Activated naive CD4-positive, alpha-beta T cell treated with anti-CD3 and anti-CD28 coated beads, Interleukin-2, amount 50 U/mL, for 16 hours (primary cell): ENCODE measurements at places on chromosomes 4 and X.

DNA sequence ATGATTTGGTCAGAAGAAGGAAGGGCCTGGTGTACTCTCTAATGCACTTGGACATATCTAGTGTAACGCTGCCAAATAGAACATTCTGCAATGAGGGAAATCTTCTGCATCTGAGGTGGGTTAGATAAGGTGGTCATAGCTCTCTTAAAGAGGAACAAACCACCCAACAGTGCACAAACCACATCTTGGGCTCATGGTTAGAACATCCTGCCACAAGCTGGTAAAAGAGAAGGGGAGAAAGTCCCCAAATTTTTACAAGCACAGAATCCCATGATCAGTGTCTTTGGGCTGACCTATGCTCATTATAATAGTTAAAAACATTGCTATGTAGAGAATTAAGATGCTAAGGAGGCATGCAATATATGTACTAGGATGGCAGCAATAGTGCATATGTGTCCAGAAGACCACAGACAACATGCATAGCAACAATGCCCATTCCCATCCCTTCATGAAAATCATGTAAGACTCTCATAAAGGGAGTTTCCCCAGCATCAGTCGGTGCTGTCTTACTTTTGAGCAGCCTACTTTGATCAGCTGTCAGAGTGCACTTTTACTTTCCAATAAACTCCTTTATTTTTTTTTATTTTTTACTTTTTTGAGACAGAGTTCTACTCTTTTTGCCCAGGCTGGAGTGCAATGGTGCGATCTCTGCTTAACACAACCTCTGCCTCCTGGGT, 99.7 kb upstream of the SLC7A11 start:
- no peak for DNase-seq

DNA sequence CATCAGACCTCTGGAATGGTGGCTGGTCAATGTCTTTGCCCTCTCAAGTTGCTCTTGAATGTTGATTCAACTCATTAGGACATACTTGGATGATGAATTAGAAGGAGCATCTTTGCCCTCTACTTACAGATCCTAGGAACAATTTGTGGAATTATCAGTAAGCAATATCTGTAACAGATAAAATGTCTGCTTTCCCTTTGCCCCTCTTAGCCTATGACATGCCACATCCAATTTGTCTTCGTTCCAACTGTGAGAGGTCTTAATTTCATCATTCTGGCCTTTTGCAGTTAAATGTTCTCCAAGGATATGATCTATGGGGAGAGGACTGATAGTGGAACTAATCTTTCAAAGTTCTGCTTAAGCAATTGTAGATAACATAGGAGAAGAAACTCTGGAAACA, 148.3 kb downstream of the PDE5A start:
- no peak for DNase-seq

- DNase-seq: no peak
These were observed 19.7 kb downstream of the FNIP2 start for GRCh38 chr4:158788516-158788915.

DNA sequence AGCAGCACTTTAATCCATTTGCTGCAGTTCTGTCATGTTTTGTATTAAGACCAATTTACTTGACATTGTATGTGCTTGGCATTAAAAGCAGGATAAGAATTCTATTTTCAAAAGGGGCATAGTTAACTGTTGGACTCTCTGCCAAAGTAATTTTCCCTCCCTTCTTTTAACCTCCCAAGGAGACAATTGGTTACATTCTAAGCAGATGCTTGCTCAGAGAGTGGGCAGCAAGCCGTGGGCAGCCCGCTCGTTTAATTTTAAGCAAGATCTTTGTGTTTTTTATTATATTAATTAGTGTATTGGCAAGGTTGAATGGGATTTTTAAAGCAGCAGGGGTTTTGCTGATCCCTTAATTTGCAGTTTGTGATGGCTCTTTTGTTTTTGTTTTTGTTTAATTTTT, 37.1 kb upstream of the KLHL8 start:
- DNase-seq: no peak

GRCh38 chr4:13891544-13891939, 264.0 kb upstream of the BOD1L1 start:
- DNase-seq: no peak
